ENCODE measurements at places on chromosomes 2 and 18. TPM values are rescaled to one million over a fixed set of nuclear protein-coding genes. Genes with fewer than 3 reads are reported as not detected.

Gene HOXD10
- total RNA-seq: not detected

Gene CPO
- under 0.01 TPM for total RNA-seq

Gene SP140L
- total RNA-seq: 10.9 TPM

Gene GCG
- not detected for total RNA-seq

Gene SCYGR4
- not detected for total RNA-seq

Gene CHRNG
- total RNA-seq: not detected

Gene LHCGR
- total RNA-seq: not detected

Gene GALR1
- not detected for total RNA-seq

Gene CAB39
- total RNA-seq: 72.3 TPM

Gene DSG1
- not detected for total RNA-seq

Gene AQP12B
- not detected for total RNA-seq

Gene ACTG2
- 4.1 TPM for total RNA-seq

Gene SPP2
- not detected for total RNA-seq

Gene MOGAT1
- total RNA-seq: not detected

Gene FLACC1
- total RNA-seq: 1.3 TPM

Gene FARSB
- 9.4 TPM for total RNA-seq

Gene PFN4
- 1.5 TPM for total RNA-seq

Gene DRC1
- under 0.01 TPM for total RNA-seq
